ENCODE measurements at places on chromosomes 2 and 18.

DNA sequence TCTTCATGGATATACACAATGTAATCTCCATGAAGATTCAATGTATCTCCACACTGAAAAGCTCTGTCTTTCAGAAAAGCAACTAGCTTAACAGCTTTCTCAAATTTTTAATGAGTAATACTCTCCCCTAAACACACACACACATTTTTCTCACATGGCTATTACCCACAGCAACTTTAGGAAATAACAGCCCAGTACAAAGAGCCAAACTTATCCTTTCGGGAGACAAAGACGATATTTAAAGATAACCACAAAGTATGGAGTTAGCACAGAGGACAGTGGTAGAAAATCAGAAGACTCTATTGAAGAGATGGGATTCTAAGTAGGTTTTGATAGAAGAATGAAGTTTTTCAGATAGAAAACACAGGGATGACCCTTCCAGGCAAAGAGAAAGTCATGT, 394.9 kb upstream of the TRIB2 start:
- no peak for DNase-seq

- DNase-seq, result peak; percentile 8
Observed at GRCh38 chr2:164655750-164656149, 34.5 kb upstream of the GRB14 start.

GRCh38 chr2:43384143-43384542, 157.7 kb upstream of the ZFP36L2 start:
- DNase-seq, result no peak

GRCh38 chr2:163729636-163730273, 6.1 kb downstream of the FIGN start:
- no peak for DNase-seq

DNA sequence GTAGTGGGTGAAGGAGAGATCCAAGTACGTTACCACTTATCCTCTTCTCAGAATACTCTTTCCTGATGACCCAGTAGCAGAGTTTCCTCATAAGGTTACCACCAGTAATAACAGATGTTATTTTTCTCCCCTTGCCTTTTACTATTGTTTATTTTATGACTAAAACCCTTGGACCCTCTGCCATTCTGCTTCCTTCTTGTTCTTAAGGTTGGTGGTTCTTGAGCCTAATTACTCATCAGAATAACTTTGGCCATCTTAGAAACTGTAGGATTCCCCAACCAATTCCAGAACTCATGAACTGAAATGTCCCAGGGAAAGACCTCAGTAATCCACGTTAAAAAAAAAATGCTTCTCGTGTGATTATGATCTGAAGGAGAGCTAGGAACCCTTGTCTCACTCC, 64.9 kb downstream of the CHST9 start:
- DNase-seq, result peak; percentile 54

GRCh38 chr2:232367591-232368233, 10.8 kb upstream of the ALPP start:
- DNase-seq, result no peak

DNA sequence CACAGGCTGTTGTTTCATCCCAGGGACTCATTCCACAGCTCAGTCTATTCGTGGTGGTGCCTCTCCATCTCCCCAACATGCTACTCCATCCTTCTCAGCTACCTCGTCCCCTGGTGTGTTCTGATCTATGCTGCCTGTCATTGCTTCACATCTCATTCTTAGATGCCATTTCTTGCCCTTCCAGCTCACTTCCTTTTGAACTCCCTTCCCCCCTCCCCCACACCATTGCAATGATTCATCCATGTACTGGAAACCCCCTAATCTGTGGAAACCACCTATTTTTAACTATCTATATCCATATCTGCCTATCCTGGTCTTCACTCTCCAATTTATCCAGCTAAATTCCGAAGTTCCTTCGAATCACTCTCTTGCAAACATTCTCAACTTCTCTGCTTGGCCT, 65.7 kb upstream of the PARD3B start:
- peak; percentile 43 for DNase-seq

DNA sequence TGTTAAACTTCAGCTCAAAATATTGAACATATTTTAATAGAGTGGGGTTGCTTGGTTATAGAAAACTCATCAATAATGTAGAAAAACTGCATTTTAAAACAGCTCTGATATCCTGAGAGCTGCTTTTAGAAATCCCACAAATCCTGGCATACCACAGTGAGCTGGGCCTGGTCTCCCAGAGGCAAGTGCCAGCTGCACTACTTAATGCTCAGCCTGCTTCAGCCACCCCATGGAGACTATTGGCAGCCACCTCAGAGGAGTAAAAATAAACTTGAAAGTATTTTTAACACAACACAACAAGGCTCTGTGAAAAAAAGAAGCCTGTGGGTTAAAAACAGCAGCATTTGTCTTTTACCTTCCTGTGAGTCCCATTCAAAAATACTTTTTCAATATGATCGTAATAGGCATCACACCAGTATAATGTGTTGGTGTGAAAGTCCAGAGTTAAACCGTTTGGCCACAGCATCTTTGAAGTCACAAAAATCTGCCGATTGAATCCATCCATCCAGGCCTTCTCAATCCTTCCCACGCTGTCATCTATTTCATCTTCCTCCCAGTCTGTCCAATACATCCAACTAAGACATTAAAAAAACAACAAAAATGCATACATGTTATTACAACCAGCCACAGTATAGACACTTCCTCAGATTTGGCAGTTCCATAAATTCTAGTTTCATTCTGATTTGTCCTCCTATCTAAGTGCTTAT, 1115.3 kb downstream of the LRP1B start:
- DNase-seq, result no peak

GRCh38 chr2:72995430-72996116, 75.9 kb downstream of the SFXN5 start:
- DNase-seq, result no peak

- no peak for DNase-seq
Observed at GRCh38 chr2:3244486-3244885, 133.1 kb downstream of the EIPR1 start.

Measured in M059J (cell line).